Dermis lymphatic vessel endothelial cell (primary cell): ENCODE measurements at places on chromosomes 4 and X. TPM values are rescaled to one million over a fixed set of nuclear protein-coding genes. Genes with fewer than 3 reads are reported as not detected.

ASB11 gene
- not detected in 2 replicates for total RNA-seq

BEND2 gene
- not detected in 2 replicates for total RNA-seq

VCX3A gene
- total RNA-seq: not detected in 2 replicates

NAP1L3 gene
- 0.76 and 2.1 TPM in 2 replicates for total RNA-seq

ZFYVE28 gene
- 2.4 and 3.7 TPM in 2 replicates for total RNA-seq

MSX1 gene
- total RNA-seq: 0.87 and 1.2 TPM in 2 replicates

AREG gene
- 0.09 TPM in 1 of 2 replicates, not detected in the other for total RNA-seq

PAGE2B gene
- not detected in 2 replicates for total RNA-seq

MAGEA8 gene
- not detected in 2 replicates for total RNA-seq

STATH gene
- total RNA-seq: not detected in 2 replicates

UGT2B10 gene
- not detected in 2 replicates for total RNA-seq

GNRHR gene
- total RNA-seq: not detected in 2 replicates

SEPSECS gene
- 8.8 and 10.0 TPM in 2 replicates for total RNA-seq

SCFD2 gene
- total RNA-seq: 8.0 and 15.0 TPM in 2 replicates

NDP gene
- not detected in 2 replicates for total RNA-seq

HSFX1 gene
- 0.43 and 0.69 TPM in 2 replicates for total RNA-seq

MAGEC3 gene
- total RNA-seq: not detected in 2 replicates

ERAS gene
- not detected in 2 replicates for total RNA-seq

IL1RAPL2 gene
- not detected in 2 replicates for total RNA-seq

KLHL15 gene
- 9.5 and 11.5 TPM in 2 replicates for total RNA-seq

RP2 gene
- 28.4 and 28.6 TPM in 2 replicates for total RNA-seq

TLL1 gene
- 33.6 and 39.5 TPM in 2 replicates for total RNA-seq

IGSF1 gene
- under 0.01 TPM in 1 of 2 replicates, not detected in the other for total RNA-seq

PAGE1 gene
- total RNA-seq: not detected in 2 replicates

TLR6 gene
- 0.09 and 0.11 TPM in 2 replicates for total RNA-seq

IL13RA2 gene
- 0.22 and 3.1 TPM in 2 replicates for total RNA-seq

SH2D1A gene
- total RNA-seq: not detected in 2 replicates

RBM46 gene
- 0.11 TPM in 1 of 2 replicates, not detected in the other for total RNA-seq

SCRG1 gene
- not detected in 2 replicates for total RNA-seq

TBC1D9 gene
- 47.0 and 51.6 TPM in 2 replicates for total RNA-seq

NEUROG2 gene
- total RNA-seq: not detected in 2 replicates

GUCY2F gene
- total RNA-seq: under 0.01 TPM in 1 of 2 replicates, not detected in the other

FAM184B gene
- not detected in 2 replicates for total RNA-seq

CT45A1 gene
- total RNA-seq: not detected in 2 replicates

FGF16 gene
- total RNA-seq: 0.11 TPM in 1 of 2 replicates, not detected in the other

PCDH18 gene
- total RNA-seq: 0.34 and 2.1 TPM in 2 replicates

IBSP gene
- not detected in 2 replicates for total RNA-seq

SPON2 gene
- total RNA-seq: 0.34 and 2.5 TPM in 2 replicates

ASMT gene
- not detected in 2 replicates for total RNA-seq

FRG2 gene
- not detected in 2 replicates for total RNA-seq

VSIG4 gene
- total RNA-seq: not detected in 2 replicates
